Pancreas (tissue), 10 donors: ENCODE measurements at places on chromosomes 16 and 17.

DNA sequence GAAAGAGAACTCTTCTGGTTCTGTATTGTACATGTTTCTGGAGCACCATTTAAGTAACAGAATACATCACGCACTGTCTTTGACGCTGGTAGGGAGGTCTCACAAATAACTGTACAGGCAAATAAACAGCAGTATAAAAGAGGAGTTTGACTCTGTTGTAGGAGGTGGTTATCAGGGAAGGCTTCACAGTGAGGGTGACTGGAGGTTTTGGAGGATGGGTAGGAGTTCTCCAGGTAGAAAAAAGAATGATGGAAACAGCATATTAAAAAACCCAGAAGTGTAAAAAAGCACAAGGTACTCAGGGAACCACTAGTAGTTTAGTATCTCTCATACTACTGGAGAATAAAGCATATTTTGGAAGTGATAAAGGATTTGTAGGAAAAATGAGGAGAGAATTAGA lies 2.7 kb upstream of the SLC6A2 start:
- DNase-seq, result no peak

DNA sequence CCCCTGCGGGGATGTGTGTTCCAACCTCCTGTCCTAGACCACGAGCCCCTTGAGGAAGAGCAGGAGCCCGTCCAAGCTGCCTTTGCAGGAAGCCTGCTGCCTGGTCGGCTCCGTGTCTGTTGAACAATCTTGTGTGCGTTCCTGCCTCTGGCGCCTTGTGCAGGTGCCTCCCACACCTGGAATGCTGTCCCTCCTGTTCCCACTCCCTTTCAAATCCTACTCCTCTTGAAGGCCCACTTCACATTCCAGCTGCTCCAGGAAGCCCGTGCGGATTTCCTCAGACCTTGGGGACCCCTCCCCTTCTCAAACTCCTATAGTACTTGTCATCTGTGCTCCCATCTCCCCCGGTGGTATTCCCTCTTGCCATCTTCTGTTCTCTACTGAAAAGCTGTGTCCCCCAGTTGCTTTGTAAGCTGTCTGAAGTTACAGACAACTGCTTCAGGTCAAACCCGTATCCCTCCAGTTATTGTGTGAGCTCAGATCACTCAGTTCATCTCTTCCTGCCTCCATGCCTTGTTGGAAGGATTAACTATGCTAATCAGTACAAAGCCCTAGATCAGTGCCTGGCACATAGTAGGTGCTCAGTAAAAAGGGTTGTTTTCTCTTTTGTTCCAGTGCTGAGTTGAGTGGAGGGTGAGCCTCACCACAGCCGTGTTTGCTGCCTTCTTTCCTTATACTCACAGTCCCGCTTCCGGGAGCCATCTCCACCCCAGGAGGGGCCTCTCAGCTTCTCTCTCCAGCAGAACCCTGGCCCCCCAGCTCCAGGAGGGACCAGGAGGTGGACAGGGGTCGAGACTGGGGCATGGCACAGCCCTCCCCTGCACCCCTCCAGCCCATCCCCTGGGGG lies 241.8 kb upstream of the CIBAR2 start:
- DNase-seq, result no peak

GRCh38 chr17:9512323-9513168 lies 63.1 kb downstream of the STX8 start:
- no peak for DNase-seq

GRCh38 chr17:82334204-82334621 lies 647 bp upstream of the SECTM1 start:
- no peak for DNase-seq

DNA sequence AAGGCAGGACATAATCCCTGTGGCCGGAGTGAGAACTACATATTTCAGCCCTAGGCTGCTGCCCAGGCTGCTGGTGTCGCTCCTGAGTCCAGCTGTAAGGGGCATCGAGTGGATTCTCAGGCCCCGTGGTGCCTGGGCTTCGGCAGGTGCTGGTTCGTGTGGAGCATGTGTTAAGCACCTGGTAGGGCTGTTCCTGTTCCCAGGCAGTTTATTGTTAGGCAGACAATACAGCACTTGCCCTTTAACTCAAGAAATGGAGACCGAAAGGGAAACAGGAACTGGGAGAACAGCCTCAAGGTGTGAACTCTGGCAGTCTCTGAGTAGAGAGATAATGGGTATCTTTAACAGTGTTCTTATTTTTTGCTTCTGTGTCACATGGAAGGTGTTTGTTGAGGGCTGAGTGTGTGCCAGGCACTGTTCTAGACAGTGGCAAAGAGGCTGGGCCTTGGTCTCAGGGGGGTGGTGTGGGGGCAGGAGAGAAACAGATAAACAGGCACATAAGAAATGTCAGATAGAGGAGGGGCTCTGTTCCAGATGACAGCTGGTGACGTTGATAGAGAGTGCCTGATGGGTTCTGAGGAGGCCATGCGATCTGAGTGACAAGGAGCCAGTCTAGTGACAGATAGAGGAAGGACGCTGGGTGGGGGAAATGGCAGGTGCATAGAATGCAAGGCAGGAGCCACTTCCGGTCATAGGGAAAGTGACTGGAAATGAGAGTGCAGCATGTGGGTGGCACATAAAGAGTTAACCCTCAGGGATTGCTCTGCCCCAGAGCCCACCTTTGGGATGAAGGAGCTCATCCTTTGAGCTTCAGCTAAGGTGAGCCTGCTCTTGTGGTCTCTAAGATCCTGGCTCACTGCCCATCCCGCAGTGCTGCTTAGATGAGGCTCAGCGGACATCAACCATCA lies 33.8 kb downstream of the EPN2 start:
- no peak for DNase-seq

- no peak for DNase-seq
Observed at GRCh38 chr17:43324205-43324893, 74.4 kb upstream of the ARL4D start.

- DNase-seq, result no peak
Observed at GRCh38 chr17:10285896-10286295, 86.9 kb downstream of the MYH13 start.

- DNase-seq, result no peak
Observed at GRCh38 chr16:79310710-79311109, 289.8 kb downstream of the MAF start.

GRCh38 chr17:43822570-43823190 lies 10.3 kb downstream of the MPP3 start:
- no peak for DNase-seq

- no peak for DNase-seq
Observed at GRCh38 chr16:11253995-11254912, 1.8 kb downstream of the SOCS1 start.

GRCh38 chr16:77172951-77173350 lies 18.0 kb upstream of the MON1B start:
- no peak for DNase-seq

- no peak for DNase-seq
Observed at GRCh38 chr17:27631411-27631760, 398 bp downstream of the LGALS9 start.

- DNase-seq, result no peak
Observed at GRCh38 chr17:42522798-42523278, 13.2 kb upstream of the NAGLU start.

- peak; percentile 70 for DNase-seq
Observed at GRCh38 chr17:45584092-45585036, 93.8 kb upstream of the PLEKHM1 start.

DNA sequence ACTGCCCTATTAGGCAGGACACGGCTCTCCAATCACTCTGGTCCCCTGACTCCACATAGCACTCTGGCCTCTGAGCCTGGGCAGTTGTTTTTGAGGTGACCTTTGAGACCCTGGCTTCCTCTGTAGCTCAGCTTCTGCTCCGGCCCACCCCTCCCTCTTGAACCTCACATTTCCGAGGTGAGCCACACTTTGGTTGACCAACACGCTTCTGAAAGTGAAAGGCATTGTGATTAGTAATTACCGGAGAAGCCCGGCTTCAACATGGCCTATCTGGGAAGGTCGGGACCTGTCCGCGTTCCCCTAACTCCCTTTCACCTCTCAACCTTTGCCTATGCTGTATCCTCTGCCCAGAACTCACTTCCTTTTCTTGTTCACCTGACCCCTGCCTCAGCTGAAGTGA lies 10.3 kb upstream of the ITGAX start:
- DNase-seq, result no peak

DNA sequence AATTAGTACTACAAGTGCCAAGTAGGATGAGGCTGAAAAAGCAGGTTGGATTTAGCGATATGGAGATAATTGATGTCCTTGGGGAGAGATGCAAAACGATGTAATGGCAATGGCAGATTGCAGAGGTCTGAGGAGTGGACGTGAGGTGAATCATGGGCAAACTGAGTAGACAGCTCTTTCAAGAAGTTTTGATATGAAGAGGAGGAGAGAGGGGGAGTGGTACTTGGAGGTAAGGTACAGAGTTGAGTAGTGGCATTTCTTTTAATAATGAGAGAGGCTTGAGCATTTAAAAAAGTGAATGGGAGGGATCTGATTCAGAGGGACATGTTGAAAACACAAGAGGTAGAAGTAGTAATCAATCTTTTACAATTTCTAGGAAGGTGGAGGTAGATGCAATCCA lies 17.7 kb upstream of the VPS4A start:
- DNase-seq, result no peak

- no peak for DNase-seq
Observed at GRCh38 chr17:72004611-72005331, 116.0 kb upstream of the SOX9 start.

GRCh38 chr17:35892091-35893035 lies 12.2 kb upstream of the CCL5 start:
- DNase-seq, result no peak

DNA sequence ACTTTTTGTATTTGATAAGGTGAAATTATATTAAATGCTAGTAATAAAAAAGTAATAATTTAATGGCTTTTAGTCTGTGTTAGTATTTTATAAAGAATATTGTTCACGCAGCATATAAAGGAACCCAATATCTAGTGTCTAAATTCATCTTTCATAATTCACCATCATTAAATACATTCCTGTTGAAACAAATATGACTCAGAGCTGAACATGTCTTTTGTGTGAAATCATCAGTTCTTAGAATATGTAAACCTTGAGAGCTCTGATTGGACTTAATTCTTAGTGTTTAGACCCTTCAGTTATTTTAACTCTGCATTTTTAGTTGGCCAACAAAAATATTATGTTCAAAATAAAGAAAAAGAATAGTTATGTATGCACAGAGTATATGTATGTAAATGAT lies 71.8 kb downstream of the ABHD15 start:
- DNase-seq, result no peak

- DNase-seq, result no peak
Observed at GRCh38 chr17:36004594-36005108, 3.3 kb upstream of the CCL15 start.

DNA sequence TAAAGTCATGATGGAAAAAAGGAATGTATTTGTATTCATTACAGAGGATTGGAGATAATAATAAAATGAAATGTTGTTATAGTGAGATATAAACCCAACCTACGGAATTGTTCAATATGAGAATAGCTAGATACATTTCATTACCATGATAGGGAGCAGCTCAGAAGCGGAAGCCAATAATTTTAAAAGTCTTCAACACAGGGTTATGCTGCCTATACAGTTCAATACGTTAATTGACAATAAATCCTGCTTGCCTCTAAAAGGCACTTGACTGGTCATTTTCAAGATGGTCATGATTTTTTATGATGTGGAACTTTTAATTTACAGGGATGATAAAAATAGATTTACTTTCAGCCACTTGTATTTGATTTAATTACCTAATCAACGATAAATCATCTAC lies 506.8 kb downstream of the TMEM114 start:
- DNase-seq, result no peak

- DNase-seq, result no peak
Observed at GRCh38 chr17:74201250-74201649, 2.2 kb upstream of the RPL38 start.

DNA sequence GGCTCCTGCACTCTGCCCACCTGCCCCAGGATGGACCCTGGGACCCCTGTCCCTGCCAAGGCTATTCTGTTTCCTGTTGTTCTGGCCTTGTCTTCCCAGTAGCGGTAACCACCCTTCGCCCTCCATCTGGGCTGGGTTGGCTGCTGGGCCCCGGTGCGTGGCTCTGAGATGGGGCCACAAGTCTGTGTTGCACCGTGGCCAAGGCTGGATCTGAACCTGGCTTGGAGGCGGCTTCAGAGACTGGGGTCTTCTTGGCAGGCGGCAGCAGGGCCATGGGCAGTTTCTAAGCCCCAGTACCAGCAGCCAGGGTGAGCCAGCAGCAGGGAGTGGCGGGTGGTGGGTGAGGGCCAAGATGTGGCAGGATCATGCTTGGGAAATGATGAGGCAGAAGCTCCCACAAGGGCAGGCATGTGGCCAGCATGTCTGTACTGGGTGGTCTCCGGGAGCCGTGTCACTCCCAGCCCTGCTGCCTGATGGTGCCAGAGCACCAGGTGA lies 12.6 kb downstream of the MAP2K3 start:
- DNase-seq, result no peak

DNA sequence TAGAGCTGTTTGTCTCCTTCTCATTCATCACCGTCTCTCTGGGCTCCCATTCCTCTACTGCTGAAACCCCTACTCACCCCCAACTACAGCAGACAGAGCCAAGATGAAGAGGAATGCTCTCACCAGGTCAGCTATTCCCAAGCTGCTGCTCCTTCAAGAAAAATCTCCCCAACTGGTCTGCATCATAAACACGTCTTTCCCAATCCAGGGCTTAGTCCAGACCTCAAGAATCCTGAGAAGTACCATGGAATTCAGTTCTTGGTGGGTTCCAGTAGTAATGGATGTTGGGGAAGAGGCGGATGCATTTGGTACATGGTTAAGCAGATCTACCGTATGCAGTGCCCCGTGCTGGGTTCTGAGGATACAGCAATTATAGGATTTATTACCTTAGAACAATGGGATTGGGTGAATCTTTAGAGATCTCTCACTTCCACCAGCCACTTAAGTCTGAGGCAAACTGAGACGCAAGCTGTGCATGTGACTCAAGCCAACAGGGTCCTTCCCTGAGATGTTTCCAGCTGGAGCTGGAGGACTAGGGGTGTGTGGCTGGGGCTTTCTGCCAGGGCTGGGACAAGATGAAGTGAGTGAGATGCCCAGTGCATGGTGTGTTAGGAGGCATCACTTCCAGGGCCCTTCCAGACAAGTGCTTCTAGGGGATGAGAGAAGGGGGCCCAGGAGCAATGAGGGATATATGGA lies 232.7 kb upstream of the CDH5 start:
- no peak for DNase-seq

DNA sequence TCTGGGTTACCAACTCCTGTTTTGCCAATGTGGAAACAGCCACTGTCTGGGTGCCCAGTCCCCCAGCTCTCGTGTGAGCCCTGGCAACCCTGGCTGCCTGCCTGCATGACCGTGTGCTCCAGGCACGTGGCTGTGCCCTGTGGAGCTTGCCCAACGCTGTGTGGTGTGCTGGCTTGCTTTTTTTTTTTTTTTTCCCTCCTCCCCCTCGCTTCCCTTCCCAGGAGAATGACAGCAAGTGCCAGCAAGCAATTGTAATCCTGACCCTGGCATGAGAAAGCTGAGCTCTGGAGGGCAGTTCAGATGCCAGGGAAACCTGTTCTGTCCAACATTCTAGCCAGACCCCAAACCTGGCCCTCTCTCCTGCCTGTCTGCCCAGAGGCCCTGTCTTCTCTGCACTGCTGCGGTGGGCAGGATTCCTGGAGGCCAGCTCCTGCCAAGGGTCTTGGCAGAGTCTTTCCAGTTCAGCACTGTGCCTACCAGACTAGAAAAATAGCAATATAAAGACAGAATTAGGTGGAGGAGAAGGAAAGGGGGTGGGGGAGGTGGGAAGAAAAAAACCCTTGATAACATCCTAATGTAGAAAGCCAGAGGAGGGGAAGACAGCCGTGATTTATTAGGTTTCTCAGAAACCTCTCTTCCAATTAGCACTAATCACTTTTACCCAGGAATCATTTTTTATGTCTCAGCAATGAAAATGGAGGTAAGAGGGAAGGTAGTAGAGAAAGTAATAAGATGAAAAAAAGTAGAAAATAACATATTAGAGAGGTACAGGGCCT lies 9.0 kb downstream of the HLF start:
- DNase-seq, result peak; percentile 81

- DNase-seq, result no peak
Observed at GRCh38 chr16:85569615-85570212, 43.4 kb upstream of the GSE1 start.
